ENCODE measurements at places on chromosomes 11 and 22. TPM values are rescaled to one million over a fixed set of nuclear protein-coding genes. Genes with fewer than 3 reads are reported as not detected.

The MS4A12 gene
- not detected for total RNA-seq

The PIH1D2 gene
- total RNA-seq: 2.2 TPM

The TRIM34 gene
- 1.7 TPM for total RNA-seq

The CD81 gene
- 412 TPM for total RNA-seq

The APOL6 gene
- 4.8 TPM for total RNA-seq
